ENCODE measurements at places on chromosomes 1 and 21. TPM values are rescaled to one million over a fixed set of nuclear protein-coding genes. Genes with fewer than 3 reads are reported as not detected.

The RGS1 gene
- not detected for total RNA-seq

The REN gene
- total RNA-seq: 0.29 TPM

The DNAJC28 gene
- total RNA-seq: 3.1 TPM

The GUCA2A gene
- not detected for total RNA-seq

The RBM8A gene
- 154 TPM for total RNA-seq

The SON gene
- total RNA-seq: 428 TPM

The ZNF593OS gene
- not detected for total RNA-seq

The WDR64 gene
- not detected for total RNA-seq

All from mesothelial cell of epicardium (in vitro differentiated cells).